Skeletal muscle tissue (tissue), 5 donors: ENCODE measurements at places on chromosomes 16 and 17. TPM values are rescaled to one million over a fixed set of nuclear protein-coding genes. Genes with fewer than 3 reads are reported as not detected.

Gene ERI2
- 11.5 TPM for total RNA-seq

Gene TBX2
- total RNA-seq: 5.2 TPM

Gene TMEM106A
- 5.2 TPM for total RNA-seq

Gene SNTB2
- 24.5 TPM for total RNA-seq

Gene CAPNS2
- not detected for total RNA-seq

Gene EFTUD2
- total RNA-seq: 79.3 TPM

Gene ADAP2
- total RNA-seq: 9.4 TPM

Gene GHDC
- total RNA-seq: 7.3 TPM

Gene MYL11
- 12,119 TPM for total RNA-seq

Gene MYH8
- 3,493 TPM for total RNA-seq

Gene RHOT1
- total RNA-seq: 51.1 TPM

Gene LGALS9B
- total RNA-seq: not detected

Gene CAMKK1
- total RNA-seq: 4.2 TPM

Gene CYGB
- 8.9 TPM for total RNA-seq

Gene LPCAT2
- 24.5 TPM for total RNA-seq

Gene KRTAP2-3
- total RNA-seq: not detected

Gene CLEC10A
- total RNA-seq: 1.6 TPM

Gene WSCD1
- total RNA-seq: 33.4 TPM

Gene SLC13A2
- not detected for total RNA-seq

Gene NME1
- 44.9 TPM for total RNA-seq

Gene NXPH3
- 0.52 TPM for total RNA-seq

Gene KRTAP3-2
- not detected for total RNA-seq

Gene QPRT
- 34.4 TPM for total RNA-seq

Gene DCTN5
- total RNA-seq: 25.6 TPM

Gene PRR35
- not detected for total RNA-seq

Gene RHBDF1
- 19.8 TPM for total RNA-seq

Gene TRIM16
- 45.9 TPM for total RNA-seq

Gene PLD6
- total RNA-seq: 4.2 TPM

Gene HEATR3
- total RNA-seq: 25.1 TPM

Gene CALB2
- 1.0 TPM for total RNA-seq

Gene SHISA6
- total RNA-seq: 2.1 TPM

Gene RPAIN
- 32.4 TPM for total RNA-seq

Gene CD300E
- total RNA-seq: 0.52 TPM

Gene EVPL
- total RNA-seq: under 0.01 TPM

Gene FOXC2
- under 0.01 TPM for total RNA-seq

Gene TMEM114
- total RNA-seq: not detected

Gene ZNF19
- 1.0 TPM for total RNA-seq

Gene IGSF6
- 3.1 TPM for total RNA-seq

Gene CHD9NB
- 0.52 TPM for total RNA-seq

Gene GDPD1
- total RNA-seq: 1.6 TPM

Gene CCR7
- 1.0 TPM for total RNA-seq

Gene KRTAP2-1
- not detected for total RNA-seq

Gene QRICH2
- total RNA-seq: 2.1 TPM

Gene CPNE7
- total RNA-seq: not detected

Gene RNF222
- total RNA-seq: not detected

Gene SLC46A1
- total RNA-seq: 4.7 TPM

Gene CSHL1
- total RNA-seq: not detected

Gene ITGAL
- 4.2 TPM for total RNA-seq

Gene SYCE1L
- total RNA-seq: 0.52 TPM

Gene SCNN1G
- total RNA-seq: not detected

Gene HIC1
- 23.5 TPM for total RNA-seq

Gene TP53TG3B
- total RNA-seq: not detected
